ENCODE measurements at places on chromosomes 4 and X.

- DNase-seq, result peak; percentile 32
Observed at GRCh38 chr4:82360298-82361177, 13.3 kb downstream of the HNRNPD start.

GRCh38 chr4:73538162-73538561 lies 56.6 kb downstream of the AFM start:
- DNase-seq, result no peak

- no peak for DNase-seq
Observed at GRCh38 chr4:88097781-88098180, 60.7 kb downstream of the ABCG2 start.

- DNase-seq, result no peak
Observed at GRCh38 chr4:146283758-146284651, 69.7 kb downstream of the REELD1 start.

DNA sequence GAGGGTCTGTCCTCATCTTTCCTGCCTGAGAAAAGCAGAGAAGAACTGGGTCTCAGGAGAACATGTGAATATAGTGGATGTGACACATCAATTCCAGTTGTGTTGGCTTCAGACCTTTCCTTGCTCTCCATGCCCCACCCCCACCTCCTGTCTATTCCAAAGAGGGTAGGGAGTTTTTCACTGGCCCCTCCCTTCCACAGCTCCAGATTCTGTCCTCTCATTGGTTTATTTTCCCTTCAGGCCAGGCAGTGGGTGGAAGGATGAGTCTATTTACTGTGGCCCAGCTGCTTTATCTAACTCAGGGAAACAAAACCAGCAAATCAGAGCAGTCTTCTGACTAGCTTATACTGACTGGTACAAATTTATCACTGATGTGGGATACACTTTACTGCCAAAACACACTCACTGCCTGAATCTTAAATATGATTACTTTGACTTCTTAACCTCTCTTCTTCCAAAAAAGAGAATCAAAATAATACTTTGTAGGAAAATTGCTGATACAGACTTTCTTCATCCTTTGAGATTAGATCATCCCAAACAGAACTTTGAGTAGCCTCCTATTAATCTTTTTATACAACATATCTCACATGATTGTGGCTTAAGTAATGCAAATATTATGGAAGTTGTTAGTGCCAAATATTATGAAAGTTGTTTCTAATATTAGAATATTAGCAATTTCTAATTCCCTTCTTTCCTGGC lies 221.2 kb downstream of the MID1 start:
- DNase-seq, result no peak

GRCh38 chrX:42107495-42108488 lies 184.4 kb upstream of the CASK start:
- DNase-seq, result no peak

DNA sequence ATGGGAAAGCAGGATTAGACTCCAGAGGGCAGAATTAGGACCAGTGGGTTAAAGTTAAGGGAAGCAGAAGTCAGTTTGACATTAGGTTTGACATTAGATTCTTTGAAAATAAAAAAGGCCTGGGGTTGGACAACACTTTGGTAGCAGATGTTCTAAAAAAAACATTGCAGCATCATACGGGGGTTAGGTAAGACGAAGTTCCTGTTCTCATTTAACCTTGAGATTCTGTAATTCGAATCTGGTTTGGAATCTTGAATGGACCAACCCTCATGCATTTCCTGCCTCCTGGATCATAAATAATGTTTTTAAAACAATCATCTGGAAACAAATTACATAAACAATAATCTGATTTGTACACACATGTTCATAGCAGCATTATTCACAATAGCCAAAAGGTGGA lies 181.0 kb downstream of the SHROOM3 start:
- DNase-seq, result no peak

DNA sequence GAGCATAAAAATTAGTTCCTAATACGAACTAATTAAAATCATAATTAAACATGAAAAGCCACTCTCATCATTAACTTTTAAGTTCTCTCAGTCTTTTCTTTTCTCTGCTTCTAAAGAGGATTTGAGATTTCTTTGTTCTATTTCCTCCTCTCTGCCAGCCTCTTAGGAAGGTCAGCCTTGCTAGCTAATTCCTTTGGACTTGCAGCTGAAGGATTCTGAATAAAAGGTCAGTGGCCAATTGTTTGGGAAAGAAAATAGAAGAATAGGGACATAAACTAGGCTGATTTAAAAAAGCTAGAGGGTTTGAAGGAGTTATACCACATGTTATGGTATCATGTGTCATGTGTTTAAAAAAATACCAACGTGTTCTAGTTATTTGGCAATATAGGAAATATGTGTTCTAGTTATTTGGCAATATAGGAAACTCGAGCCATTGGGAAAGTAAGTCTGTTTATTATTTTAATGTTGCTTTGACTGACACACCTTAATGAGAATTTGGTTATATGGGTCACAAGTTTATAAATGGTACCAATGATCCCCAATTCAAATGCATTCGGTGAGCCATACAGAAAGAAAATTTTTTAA lies 1668.7 kb upstream of the PCDH7 start:
- no peak for DNase-seq

DNA sequence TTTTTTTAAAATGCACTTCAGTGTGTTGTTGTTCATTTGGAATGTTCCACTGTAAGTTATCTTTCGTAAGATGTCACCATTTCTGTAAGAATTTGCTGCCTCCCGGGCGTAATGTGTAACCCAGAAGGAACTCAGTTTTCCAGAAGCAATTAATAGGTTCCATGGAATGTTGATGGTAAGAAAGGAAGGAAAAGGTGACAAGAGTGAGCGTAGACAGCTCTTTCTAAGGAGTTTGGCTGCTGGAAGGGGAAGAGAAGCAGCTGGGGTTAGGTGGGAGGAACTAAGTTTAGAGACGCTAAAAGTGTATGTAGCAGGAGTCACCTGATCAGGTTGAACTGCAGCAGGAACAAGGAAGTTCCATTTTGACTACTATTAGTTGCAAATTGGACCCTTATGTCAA lies 35.9 kb downstream of the PNMA5 start:
- no peak for DNase-seq

GRCh38 chr4:83113429-83113786 lies 1.1 kb downstream of the PLAC8 start:
- DNase-seq, result no peak

GRCh38 chr4:113394730-113395530 lies 345.5 kb downstream of the ANK2 start:
- peak; percentile 31 for DNase-seq

- no peak for DNase-seq
Observed at GRCh38 chr4:30269850-30270249, 450.3 kb upstream of the PCDH7 start.

All from left lung (tissue), 14 donors.